ENCODE measurements at places on chromosomes 12 and 14. TPM values are rescaled to one million over a fixed set of nuclear protein-coding genes. Genes with fewer than 3 reads are reported as not detected.

KRT74 gene
- not detected for total RNA-seq

PTPRB gene
- total RNA-seq: 98.7 TPM

CLEC12A gene
- not detected for total RNA-seq

- peak; percentile 65 for DNase-seq
Measured at GRCh38 chr14:74712499-74713394, at the start of the genes AREL1 and FCF1. TSS of gene AREL1 (minus strand) at chr14:74713080. CDS start at chr14:74685615, 27,465 bp downstream. TSS of gene FCF1 (plus strand) at chr14:74713144. CDS start at chr14:74713198, 54 bp downstream.

DNA sequence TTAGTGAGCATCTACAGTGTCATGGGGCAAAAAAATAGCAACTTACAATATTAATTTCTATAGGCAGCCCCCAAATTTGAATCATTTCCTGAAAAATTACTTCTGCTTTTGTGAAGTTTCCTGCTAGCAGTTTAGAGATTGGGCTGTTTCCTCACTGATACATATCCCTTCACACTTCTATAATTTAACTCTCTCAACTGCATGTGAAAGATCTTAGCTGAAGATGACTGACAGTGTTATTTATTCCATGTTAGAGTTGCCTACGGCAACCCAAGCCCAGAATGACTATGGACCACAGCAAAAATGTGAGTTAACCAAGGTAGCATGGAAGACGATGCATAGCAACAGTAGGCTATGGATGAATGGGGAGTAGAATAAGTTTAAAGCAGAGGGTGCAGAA is at the start of gene KLRG1:
Gene KLRG1 (plus strand): TSS at position 134 of the 400 bp plus-strand sequence. CDS start 90 bp downstream, at position 224.
- peak; percentile 43 for DNase-seq

Data from pulmonary artery endothelial cell (primary cell).